Ecto neural progenitor cell (in vitro differentiated cells): ENCODE measurements at places on chromosomes 1 and 21.

DNA sequence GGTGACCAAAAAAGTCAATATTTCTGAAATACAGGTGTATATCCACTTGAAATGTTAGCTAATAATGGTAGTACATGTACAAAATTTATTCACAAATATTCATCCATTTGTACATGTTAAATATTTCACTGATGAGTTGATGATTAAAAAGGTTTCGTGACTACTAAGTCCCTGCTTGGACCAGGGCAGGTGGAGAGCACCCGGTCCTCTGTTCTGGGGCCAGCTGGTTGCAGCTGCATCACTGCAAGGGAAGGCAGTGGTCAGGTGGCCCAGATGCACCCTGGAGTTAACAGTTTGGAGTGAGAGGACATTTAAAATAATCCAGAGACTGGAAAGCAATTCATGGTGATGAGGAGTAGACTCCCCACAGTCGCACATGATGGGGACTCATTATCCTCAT is 141.2 kb downstream of the ZBTB18 start:
- no peak for DNase-seq

DNA sequence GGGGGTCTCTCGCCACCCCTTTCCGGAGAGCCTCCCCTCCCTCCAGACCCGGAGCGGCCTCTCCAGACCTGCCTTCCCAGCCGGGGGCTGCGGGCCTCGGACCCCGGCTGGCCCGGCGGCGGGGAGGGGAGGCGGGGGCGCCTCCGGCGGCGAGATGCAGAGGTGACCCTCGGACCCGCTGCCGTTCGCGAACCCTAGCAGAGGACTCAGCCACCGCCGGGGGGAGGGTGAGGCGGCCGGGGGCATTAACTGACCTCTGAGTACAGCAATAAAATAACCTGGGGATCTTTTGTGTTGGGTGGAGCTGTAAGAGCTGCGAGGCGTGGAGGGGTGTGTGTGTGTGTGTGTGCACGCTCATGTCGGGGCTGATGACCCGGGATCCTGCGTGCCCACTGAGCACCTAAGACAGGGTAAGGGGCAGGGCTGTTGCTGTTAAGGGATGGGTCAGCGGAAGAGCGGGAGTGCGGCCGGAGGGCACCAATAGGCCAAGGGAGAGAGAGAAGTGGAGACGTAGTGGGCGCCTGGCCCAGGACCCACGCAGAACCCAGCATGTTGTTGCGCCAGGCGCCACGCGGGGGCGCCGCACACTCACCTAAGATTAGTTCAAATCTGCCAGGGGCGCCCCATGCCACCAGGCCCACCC is 6.3 kb downstream of the HAPLN2 start:
- DNase-seq: peak; percentile 78

- no peak for DNase-seq
These were observed 64.6 kb upstream of the GPR153 start for GRCh38 chr1:6325482-6325881.

- no peak for DNase-seq
These were observed 40.3 kb downstream of the CD247 start for GRCh38 chr1:167477986-167478385.

- no peak for DNase-seq
These were observed 541.3 kb downstream of the DPYD start for GRCh38 chr1:97379387-97380075.

- no peak for DNase-seq
These were observed 4.8 kb upstream of the SLC35D1 start for GRCh38 chr1:67058761-67059160.

DNA sequence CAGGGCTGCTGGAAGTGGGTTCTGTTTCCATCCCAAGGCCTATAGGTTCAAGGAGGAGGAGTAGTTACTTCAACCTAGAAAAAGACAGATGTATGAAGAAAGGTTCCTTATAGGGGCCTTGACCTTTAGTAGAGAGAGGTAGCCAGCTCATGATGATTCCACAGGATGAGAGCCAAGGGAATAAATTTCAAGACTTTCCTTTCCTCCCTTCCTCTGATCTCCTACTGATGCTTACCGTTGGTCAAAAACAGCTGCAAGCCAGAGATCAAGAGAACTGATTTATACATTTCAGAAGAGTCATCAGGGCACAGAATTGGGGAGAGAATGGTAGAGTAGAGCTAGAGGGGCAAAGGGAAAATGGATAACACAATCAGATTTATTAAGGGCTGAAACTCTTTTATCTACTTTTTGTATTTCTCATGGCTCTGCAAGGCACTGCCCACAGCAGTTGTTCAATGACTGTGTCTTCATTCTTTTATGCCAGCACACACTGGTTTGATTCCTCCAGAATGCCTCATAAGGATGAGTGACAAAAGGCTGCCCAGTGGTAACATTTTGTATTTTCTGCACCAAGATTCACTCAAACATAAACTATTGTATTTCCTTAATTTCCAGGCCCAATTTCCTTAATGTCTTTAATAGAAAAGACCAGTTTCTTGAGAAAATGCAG is 37.4 kb downstream of the AK5 start:
- no peak for DNase-seq

GRCh38 chr1:93615582-93616150 is 66.0 kb downstream of the BCAR3 start:
- DNase-seq: no peak

DNA sequence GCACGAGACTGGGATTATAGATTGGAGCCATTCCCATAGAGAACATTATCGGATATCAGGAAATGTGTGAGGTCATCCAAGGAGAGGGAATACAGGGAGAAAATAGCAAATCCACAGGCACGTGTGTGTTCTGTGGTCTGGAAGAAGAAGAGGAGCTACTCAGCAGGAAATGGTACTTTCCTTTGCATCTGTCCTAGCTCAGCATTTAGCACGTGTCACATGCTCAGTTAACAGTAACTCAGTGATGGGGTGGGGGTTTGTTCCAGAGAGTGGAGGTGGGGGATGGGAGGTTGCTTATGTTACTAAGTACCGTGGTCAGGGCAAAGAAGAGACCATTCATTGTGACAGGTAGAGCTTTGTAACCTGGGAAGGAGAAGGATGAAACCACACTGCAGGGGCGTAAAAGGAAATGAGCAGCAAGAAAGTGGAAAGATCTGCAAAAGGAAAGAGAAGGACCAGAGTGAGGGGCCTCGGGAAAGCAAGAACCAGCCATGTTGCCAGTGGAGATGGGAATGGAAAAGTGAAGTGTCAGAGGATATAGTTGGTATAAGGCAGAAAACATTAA is 100.4 kb downstream of the ATP5PO start:
- no peak for DNase-seq

DNA sequence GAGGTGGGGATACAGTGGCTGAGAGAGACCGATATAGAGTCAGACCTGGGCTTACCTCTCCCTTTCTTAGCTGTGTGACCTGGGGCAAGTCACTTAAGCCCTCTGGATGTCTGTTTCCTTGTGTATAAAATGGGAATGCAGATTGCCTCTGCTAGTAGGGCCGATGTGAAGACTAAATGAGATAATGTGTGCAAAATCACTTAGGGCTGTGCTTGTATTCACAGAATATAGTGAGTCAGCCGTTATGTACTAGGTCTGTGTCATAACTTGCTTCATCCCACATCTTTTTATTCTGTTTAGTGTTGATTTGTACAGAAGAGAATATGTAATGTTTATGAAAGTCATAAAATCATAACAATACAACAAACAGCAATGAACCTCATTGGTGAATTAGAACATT is 56.0 kb downstream of the PTPRU start:
- no peak for DNase-seq

DNA sequence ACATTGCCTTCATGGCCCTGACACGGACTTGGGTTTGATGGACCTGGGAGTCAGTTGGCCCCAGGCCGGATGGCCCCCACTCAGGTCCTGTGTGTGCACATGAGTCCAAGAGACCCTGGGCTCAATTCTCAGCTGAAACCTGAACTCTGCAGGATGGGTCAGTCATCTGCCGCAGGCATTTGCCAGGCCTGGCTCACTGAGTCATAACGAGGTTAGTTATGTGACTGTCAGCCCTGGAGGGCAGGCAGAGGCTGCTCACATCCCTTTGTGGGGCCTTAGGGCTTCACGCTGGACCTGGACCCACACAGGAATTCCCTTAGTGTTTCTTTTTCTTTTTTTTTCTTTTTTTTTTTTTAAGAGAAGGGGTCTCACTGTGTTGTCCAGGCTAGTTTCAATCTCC is 46.5 kb downstream of the PSMG1 start:
- DNase-seq: no peak

DNA sequence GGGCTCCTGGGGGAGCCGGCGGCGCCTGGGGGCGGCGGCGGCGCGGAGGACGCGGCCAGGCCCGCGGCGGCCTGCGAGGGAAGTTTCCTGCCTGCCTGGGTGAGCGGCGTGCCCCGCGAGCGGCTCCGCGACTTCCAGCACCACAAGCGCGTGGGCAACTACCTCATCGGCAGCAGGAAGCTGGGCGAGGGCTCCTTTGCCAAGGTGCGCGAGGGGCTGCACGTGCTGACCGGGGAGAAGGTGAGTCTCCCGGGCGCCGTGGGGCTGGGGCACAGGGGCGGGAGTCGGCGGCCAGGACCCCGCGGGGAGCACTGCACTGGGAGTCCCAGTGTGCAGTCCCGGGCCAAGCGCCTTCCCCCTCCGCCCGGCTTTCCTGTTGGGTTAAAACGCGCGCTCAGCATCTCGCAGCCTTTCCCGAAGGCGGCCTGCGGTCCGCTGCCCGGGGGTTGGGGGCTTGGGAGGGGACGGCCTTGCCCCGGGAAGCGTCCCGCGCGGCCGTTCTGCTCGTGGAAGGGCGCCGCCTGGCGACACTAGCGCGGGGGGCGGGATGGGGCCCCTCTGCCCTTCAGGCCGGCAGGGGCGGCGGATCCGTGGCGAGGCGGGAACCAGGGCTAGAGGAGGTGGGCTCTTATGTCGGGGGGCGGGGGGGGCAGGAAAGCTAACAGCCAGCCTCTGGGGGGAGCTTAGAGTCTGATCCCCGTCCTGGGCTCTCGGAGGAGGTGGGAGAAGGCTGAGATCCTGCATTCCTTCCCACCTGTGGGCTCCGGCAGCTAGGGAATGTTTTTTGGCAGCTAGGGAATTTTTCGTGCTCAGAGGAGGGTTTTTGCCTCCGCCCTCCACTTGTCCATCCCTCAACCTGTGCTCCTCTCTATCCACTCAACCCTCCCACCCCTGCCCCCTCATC is 1.1 kb downstream of the HUNK start:
- DNase-seq: peak; percentile 86
